H9 (cell line): ENCODE measurements at places on chromosomes 5 and 9. TPM values are rescaled to one million over a fixed set of nuclear protein-coding genes. Genes with fewer than 3 reads are reported as not detected.
A peak's percentile ranks its signal among the peaks of the same experiment; 100 is the strongest.

DNA sequence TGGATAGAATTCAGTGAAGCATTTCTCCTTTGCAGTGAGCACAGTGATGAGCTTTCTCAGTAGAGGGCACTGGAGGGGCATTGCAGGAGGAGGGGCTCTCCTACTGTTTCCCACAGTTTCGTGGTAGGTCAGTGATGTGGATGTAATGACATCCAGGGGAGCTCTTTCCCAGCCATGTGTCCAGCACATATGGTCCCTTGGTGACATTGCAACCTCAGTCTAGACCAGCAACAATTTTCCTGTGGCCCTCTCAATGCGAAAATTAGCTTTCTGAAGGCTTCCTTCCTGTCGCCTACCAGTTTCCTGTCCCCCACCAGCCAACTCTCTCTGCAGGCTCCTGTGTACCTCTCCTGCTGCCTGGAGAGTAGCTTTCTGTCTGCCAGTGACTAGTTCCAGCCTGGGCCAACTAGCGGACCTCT, 6.9 kb upstream of the PDCL start:
- H3K27me3 ChIP-seq, result no peaks in the 10 kb centered on the region
- peak; percentile 40 for DNase-seq
- H3K36me3 ChIP-seq, result no peaks in the 10 kb centered on the region

- no peak for DNase-seq
- H3K4me1 ChIP-seq, result peaks cover 6% of the 10 kb centered on the region; the same call in 1 of the 2 replicates
- H3K4me3 ChIP-seq, result no peak overlapping the region
- no peaks in the 10 kb centered on the region for H3K27me3 ChIP-seq
- no peak overlapping the region for H3K27ac ChIP-seq
These were observed 101.1 kb downstream of the LMNB1 start for GRCh38 chr5:126878085-126878484.

Gene PAEP
- not detected in 2 replicates for total RNA-seq

GRCh38 chr5:343461-344401, 22.2 kb downstream of the AHRR start:
- H3K27ac ChIP-seq, result no peak overlapping the region
- no peaks in the 10 kb centered on the region for H3K36me3 ChIP-seq
- peak overlapping the region; percentile 73; the same call in 2 of the 3 replicates for H3K4me3 ChIP-seq
- no peaks in the 10 kb centered on the region for H3K4me1 ChIP-seq
- H3K27me3 ChIP-seq, result no peaks in the 10 kb centered on the region; the same call in 1 of the 2 replicates

GRCh38 chr5:32498484-32498883, 53.9 kb upstream of the ZFR start:
- H3K4me1 ChIP-seq, result peaks cover 4% of the 10 kb centered on the region
- H3K27ac ChIP-seq, result no peak overlapping the region
- no peak overlapping the region for H3K4me3 ChIP-seq
- DNase-seq, result no peak
- H3K27me3 ChIP-seq, result peaks cover 11% of the 10 kb centered on the region; the same call in 1 of the 2 replicates

DNA sequence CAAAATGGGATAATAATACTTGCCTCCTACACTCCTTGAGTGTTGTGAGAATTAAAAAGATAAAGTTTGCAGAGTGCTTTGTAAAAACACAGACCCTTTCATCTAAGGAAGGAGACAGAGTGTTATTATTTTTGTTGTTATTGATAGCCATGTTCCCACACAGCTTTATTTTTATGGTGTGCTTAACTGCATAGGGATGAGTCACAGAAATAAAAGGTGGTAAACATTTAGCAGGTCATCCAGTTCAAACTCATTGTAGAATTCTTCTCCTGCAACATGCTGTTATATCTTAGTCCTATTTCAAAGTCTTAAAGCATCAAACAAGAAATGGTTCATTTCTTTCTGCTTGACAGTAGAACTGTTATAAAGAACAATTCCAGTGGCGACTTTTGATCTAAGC, 367.5 kb upstream of the ACTBL2 start:
- H3K27ac ChIP-seq, result no peak overlapping the region
- no peaks in the 10 kb centered on the region for H3K4me1 ChIP-seq
- no peaks in the 10 kb centered on the region for H3K27me3 ChIP-seq
- no peaks in the 10 kb centered on the region for H3K36me3 ChIP-seq
- DNase-seq, result no peak

- H3K27ac ChIP-seq, result no peak overlapping the region
- no peaks in the 10 kb centered on the region for H3K4me1 ChIP-seq
- H3K36me3 ChIP-seq, result peaks cover 23% of the 10 kb centered on the region
- no peak for DNase-seq
These were observed 9.2 kb downstream of the TSPAN17 start for GRCh38 chr5:176656467-176656990.

Gene STC2
- total RNA-seq, result 73.5 and 77.7 TPM in 2 replicates

GRCh38 chr9:132411091-132411508, 1.1 kb downstream of the CFAP77 start:
- H3K4me3 ChIP-seq, result peak overlapping the region; percentile 57
- H3K36me3 ChIP-seq, result no peaks in the 10 kb centered on the region
- H3K27me3 ChIP-seq, result no peaks in the 10 kb centered on the region; the same call in 1 of the 2 replicates
- H3K27ac ChIP-seq, result no peak overlapping the region
- peak; percentile 91 for DNase-seq

GRCh38 chr9:108634672-108635462, 220.9 kb downstream of the ACTL7B start:
- H3K27ac ChIP-seq, result no peak overlapping the region
- no peak for DNase-seq
- no peaks in the 10 kb centered on the region for H3K36me3 ChIP-seq
- H3K4me1 ChIP-seq, result no peaks in the 10 kb centered on the region; the same call in 1 of the 2 replicates
- no peaks in the 10 kb centered on the region for H3K27me3 ChIP-seq
- H3K4me3 ChIP-seq, result no peak overlapping the region
